ENCODE measurements at places on chromosomes 3 and 15. TPM values are rescaled to one million over a fixed set of nuclear protein-coding genes. Genes with fewer than 3 reads are reported as not detected.

The LNP1 gene
- 3.1 TPM for total RNA-seq

The PAK6 gene
- total RNA-seq: not detected

The GNAI2 gene
- 248 TPM for total RNA-seq

The ZNF860 gene
- total RNA-seq: 0.26 TPM

The CHRM5 gene
- total RNA-seq: under 0.01 TPM

Measured in pericardium fibroblast (primary cell).